Body of pancreas (tissue), 4 donors: ENCODE measurements at places on chromosomes 3 and 15. TPM values are rescaled to one million over a fixed set of nuclear protein-coding genes. Genes with fewer than 3 reads are reported as not detected.

GRCh38 chr3:35664460-35664919 lies 25.2 kb downstream of the ARPP21 start:
- no peaks in the 10 kb centered on the region for H3K36me3 ChIP-seq
- no peak overlapping the region for H3K4me3 ChIP-seq

- H3K4me1 ChIP-seq = no peaks in the 10 kb centered on the region
- H3K36me3 ChIP-seq = no peaks in the 10 kb centered on the region
- DNase-seq = no peak
- H3K27me3 ChIP-seq = no peaks in the 10 kb centered on the region
- no peak overlapping the region for H3K4me3 ChIP-seq
These were observed 790.1 kb upstream of the CFAP20DC start for GRCh38 chr3:59839810-59840515.

- H3K27ac ChIP-seq = no peak overlapping the region
- peaks cover 17% of the 10 kb centered on the region for H3K4me1 ChIP-seq
- no peaks in the 10 kb centered on the region for H3K27me3 ChIP-seq
- H3K4me3 ChIP-seq = no peak overlapping the region
These were observed 2.9 kb downstream of the CADM2 start for GRCh38 chr3:84961521-84962255.

- no peaks in the 10 kb centered on the region for H3K36me3 ChIP-seq
- H3K4me3 ChIP-seq = no peak overlapping the region
- no peaks in the 10 kb centered on the region for H3K27me3 ChIP-seq
- H3K27ac ChIP-seq = no peak overlapping the region
These were observed 129.8 kb downstream of the MBNL1 start for GRCh38 chr3:152398495-152398894.

DNA sequence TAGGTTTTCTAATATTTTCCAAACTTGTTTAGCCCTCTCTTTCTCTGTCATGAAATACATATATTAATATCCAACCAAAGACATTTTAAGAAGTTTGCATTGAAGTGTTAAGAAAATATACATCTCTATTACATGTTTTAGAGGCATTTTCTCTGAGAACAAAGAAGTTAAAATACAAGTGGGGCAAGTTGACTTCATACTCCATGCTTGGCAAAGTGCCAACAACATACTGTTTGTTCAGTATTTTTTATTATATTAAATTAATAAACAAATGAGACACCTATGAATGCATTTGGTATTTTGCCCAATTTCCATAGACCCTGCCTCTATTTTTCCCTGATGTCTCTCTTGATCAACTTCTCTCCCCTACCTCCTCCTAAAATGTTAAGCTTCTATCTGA lies 232.8 kb upstream of the MRPL3 start:
- no peak overlapping the region for H3K4me3 ChIP-seq
- H3K27me3 ChIP-seq = no peaks in the 10 kb centered on the region
- H3K36me3 ChIP-seq = no peaks in the 10 kb centered on the region
- DNase-seq = no peak
- H3K27ac ChIP-seq = no peak overlapping the region
- no peaks in the 10 kb centered on the region for H3K4me1 ChIP-seq

- no peaks in the 10 kb centered on the region for H3K4me1 ChIP-seq
- no peak overlapping the region for H3K4me3 ChIP-seq
- no peak for DNase-seq
- no peaks in the 10 kb centered on the region for H3K27me3 ChIP-seq
- H3K36me3 ChIP-seq = no peaks in the 10 kb centered on the region
- H3K27ac ChIP-seq = no peak overlapping the region
These were observed 44.4 kb upstream of the ST3GAL6 start for GRCh38 chr3:98718730-98719129.

The CKMT1B gene
- 13.5 TPM for total RNA-seq

The SMAD6 gene
- 14.0 TPM for total RNA-seq

The WWTR1 gene
- 64.3 TPM for total RNA-seq

The COL8A1 gene
- 0.99 TPM for total RNA-seq

The INSYN1 gene
- total RNA-seq = 1.3 TPM
